ENCODE measurements at places on chromosomes 3 and 15. TPM values are rescaled to one million over a fixed set of nuclear protein-coding genes. Genes with fewer than 3 reads are reported as not detected.

DNA sequence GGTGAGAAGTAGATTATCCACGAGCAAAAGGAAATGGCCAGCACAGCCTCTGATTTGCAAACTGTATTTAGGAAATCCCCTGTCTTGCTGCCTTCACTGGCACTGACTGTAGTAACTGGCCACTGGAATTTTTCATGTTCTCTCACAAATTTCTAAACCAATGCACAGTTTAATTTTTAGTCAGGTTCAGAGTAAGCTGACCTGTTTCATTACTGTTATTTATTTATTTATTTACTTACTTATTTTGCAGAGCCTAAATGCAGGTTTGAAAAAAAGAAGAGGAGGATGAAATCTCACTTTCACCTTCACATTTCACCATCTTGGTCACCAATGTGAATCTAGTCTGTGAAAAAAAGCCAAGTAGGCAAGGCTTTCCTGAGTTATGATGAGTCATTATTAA is 291.0 kb downstream of the PLOD2 start:
- no peaks in the 10 kb centered on the region for H3K27me3 ChIP-seq
- H3K36me3 ChIP-seq, result no peaks in the 10 kb centered on the region
- H3K4me1 ChIP-seq, result peaks cover 3% of the 10 kb centered on the region
- no peak overlapping the region for H3K27ac ChIP-seq
- H3K4me3 ChIP-seq, result no peak overlapping the region

DNA sequence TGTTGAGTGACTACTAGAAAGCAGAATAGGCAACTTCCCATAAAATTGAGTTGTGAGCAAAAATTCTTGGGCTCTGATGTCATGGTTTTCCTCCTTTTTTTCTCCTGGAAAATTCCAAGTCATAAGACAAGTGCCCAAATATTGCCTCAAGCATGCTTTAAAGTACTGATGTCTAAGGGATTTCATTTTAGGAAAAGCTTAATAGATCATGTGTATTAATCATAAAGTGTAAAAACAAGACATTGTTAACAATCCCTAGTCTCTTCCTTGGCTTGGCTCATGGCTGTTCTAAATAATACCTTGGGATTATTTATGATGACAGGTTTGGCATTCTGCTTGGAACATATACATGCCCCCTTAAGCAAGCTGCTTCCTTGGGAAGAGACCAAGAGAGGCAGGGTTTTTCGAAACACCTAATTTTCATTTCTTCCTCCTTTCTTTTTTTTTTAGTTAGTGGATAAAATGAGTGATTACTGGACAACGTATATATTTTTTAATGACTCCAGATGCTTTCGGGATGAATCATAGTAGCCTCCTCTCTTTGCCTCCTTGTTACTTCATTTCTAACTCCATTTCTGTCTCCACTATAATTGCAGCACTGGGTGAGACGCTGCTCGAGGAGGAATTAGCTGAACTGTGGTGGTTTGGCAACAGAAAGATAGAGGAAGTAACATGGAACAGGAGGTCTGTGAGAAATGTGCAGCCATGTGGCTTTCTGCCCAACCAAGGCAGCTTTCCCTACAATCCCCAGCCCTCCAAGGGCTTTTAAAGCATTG is 104.9 kb downstream of the TPRG1 start:
- no peak overlapping the region for H3K27ac ChIP-seq
- H3K27me3 ChIP-seq, result no peaks in the 10 kb centered on the region
- DNase-seq, result no peak
- no peaks in the 10 kb centered on the region for H3K36me3 ChIP-seq
- H3K4me3 ChIP-seq, result no peak overlapping the region

The GABRA5 gene
- total RNA-seq, result 15.5 TPM

DNA sequence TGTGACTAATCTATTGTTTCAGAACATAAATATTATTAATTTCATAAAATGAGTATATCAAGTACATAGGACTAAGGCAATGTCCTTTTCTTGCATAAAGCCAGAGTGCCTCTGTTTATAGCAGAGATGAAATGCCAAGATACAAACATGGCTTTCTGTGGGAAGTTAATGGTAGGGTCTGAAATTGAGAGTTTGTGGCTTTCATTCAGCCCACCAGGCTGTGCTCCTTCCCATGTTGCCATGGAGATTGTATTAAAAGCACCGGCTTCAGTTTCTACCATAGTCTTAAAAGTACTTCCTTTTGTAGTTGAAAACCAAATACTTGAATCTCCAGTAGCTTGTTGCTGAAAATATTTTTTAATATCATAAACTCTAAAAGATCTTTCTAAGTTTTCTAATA is 114.0 kb downstream of the LRRC28 start:
- no peak for DNase-seq
- H3K4me3 ChIP-seq, result no peak overlapping the region
- H3K4me1 ChIP-seq, result no peaks in the 10 kb centered on the region
- no peaks in the 10 kb centered on the region for H3K27me3 ChIP-seq
- H3K27ac ChIP-seq, result no peak overlapping the region
- no peaks in the 10 kb centered on the region for H3K36me3 ChIP-seq

DNA sequence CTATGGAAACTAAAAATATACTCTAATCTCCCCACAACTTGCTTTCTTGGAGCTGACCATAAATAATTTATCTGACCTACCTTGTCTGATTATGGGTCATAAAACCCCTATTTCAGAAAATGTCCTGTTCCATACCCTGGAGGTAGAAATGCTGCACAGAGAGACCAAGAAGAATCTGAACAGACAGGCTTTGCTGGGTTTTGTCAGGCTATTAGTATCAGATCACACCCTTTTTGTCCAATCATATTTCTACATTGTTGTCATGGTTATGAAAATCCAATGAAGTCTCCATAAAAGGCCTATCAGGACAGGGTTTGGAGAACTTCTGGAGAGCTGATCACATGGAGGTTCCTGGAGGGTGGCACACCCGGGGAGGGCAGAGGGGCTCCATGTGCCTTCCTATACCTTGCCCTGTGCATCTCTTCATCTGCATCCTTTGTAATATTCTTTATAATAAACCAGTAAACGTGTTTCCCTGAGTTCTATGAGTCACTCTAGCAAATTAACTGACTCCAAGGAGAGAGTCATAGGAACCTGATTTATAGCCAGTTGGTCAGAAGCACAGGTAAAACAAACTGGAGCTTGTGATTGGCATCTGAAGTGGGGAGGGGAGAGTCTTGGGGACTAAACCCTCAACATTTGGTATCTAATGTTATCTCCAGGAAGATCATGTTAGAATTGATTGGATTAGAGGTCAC is 58.1 kb downstream of the NGLY1 start:
- DNase-seq, result no peak
- H3K4me1 ChIP-seq, result no peaks in the 10 kb centered on the region
- no peaks in the 10 kb centered on the region for H3K36me3 ChIP-seq
- no peaks in the 10 kb centered on the region for H3K27me3 ChIP-seq
- no peak overlapping the region for H3K4me3 ChIP-seq
- no peak overlapping the region for H3K27ac ChIP-seq

DNA sequence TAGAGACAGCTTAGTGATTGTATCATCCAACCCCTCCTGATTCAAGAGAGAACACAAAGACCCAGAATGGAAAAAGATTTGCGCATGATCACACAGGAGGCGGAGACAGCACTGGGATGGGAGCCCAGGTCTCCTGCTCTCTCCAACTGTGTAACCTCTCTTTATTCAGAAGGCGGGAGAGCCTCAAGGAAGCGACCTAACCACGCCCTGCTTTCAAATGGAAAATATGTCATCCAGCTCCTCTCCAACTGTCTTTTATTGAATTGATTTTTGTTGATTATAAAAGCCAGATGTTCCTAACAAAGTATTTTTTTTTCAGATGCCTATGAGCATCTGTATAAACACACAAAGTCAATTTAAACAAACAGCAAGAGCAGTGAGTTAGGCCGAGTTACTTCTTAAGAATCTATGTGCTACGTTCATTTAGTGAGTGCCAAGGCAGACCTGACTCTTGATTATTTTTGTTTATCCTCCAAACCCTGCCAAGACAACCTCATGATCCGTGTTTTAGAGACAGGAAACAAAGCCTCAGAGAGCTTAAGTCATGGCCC is 74.5 kb downstream of the BFSP2 start:
- no peaks in the 10 kb centered on the region for H3K27me3 ChIP-seq
- DNase-seq, result no peak
- peaks cover 26% of the 10 kb centered on the region for H3K4me1 ChIP-seq
- no peak overlapping the region for H3K27ac ChIP-seq

GRCh38 chr15:68404056-68404798 is 27.7 kb downstream of the ITGA11 start:
- no peak overlapping the region for H3K27ac ChIP-seq
- no peak overlapping the region for H3K4me3 ChIP-seq
- no peak for DNase-seq
- no peaks in the 10 kb centered on the region for H3K4me1 ChIP-seq
- no peaks in the 10 kb centered on the region for H3K27me3 ChIP-seq
